ENCODE measurements at places on chromosomes 5 and 9.

GRCh38 chr9:128218518-128219389, 15.6 kb downstream of the DNM1 start:
- DNase-seq, result peak; percentile 92

DNA sequence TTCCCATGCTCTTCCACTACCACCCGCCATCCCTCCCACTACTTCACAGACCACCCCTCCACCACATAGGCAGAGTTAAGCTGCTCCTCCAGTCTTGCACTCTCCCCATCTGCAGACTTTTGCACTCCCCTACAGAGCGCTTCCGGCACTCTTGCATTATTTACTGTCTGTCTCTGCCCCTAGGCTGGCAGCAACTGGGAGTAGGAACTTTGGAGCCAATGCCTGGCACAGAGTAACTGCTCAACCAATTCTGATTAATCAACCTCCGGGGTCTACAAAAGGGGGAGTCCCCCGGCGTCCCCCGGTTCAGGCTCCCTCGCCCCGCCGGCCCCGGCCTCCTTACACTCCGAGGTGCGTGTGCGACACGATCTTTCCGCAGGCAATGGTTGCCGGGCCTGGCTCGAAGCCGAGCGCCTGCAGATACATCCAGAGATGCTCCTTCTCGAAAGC, 498 bp downstream of the HAUS6 start:
- peak; percentile 50 for DNase-seq

GRCh38 chr9:6128030-6128429, 87.6 kb upstream of the IL33 start:
- DNase-seq, result no peak

DNA sequence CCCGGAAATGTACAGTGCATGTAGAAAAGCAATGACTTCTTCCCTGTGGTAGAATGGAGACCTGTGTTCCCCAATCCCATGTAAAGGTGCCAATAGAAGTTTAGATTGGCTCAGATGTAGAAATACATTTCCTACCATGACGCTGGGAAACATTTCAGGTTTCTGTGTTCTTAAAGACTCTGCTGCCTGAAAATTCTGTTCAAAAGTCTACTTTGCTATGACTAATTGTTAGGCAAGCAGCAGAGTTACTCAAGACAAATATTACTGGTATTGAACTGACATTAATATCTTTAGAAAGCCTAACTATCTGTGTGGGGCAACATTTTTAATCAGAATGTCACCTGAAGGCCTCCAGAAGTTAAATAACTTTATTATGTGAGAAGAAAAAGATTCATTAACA, 75.5 kb upstream of the ELL2 start:
- DNase-seq, result no peak

DNA sequence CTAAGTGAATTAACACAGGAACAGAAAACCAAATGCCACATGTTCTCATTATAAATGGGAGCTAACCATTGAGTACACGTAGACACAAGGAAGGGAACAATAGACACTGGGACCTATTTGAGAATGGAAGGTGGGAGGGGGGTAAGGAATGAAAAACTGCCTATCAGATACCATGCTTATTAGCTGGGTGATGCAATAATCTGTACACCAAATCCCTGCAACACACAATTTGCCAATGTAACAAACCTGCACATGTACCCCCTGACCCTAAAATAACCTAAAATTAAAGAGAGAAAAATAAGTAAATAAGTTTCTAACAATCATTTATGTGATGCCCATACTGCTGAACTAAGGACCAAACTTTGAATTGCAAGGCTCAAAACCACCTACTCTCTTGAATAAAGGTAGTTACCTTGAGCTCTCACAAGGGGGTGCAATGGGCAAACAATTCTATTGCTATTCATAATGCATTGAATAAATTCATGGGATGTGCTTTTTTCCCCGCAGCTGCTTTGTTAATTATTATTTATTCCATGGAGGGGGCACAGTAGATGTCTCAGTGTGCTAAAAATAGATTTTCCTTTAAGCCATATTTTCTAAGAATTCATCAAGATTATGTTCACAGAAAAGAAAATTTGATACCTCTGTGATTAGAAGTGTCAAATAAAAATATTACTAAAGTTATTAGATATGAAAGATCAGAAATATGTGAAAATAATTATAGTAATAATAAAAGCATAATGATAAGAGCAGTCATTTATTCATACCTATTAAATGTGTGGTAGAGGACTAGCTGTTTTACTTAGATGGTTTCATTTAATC, 76.2 kb upstream of the PTPN3 start:
- DNase-seq, result no peak

- DNase-seq, result no peak
These were observed 16.1 kb downstream of the PCSK5 start for GRCh38 chr9:75906531-75906930.

DNA sequence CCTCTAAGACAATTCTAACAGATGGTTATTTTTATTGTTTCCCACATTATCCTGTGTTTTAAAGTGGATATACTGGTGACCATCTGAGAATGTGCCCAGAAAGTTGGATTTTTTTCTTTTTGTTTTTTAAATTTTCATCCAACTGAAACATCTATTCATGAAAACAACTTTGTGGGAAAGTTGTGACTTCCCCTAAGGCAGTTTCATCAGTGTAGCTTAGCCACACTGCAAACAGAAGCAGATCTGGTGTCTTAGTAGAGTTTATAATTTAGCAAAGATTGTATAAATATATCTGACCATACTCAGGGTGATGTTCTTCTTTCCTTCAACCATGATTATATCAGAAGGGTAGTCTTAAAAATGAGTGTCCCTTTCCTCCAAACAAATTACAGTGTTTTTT, 1241.3 kb downstream of the MAT2B start:
- no peak for DNase-seq

- DNase-seq, result peak; percentile 69
These were observed 1467.1 kb downstream of the FOXD4L5 start for GRCh38 chr9:63817622-63818518.

- no peak for DNase-seq
These were observed 1.6 kb downstream of the FABP6 start for GRCh38 chr5:160230686-160231527.

DNA sequence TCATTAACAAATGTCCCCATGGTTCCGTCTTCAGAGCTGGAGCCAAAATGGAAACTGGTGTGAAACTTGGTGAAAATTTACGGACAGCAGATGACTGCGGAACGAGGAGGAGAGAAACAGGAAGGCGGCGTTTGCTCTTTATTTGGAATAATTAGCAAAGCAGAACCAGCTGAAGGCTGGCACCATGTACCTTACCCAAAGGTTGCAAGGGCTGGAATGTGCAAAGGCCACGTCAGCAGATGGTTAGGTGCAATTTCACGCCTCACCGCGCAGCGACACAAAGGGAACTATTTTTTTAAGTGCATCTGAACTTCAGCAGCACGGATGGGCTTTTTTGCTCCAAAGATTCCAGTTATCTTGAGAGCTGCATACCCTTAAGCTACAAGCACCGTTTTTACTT, 127.4 kb downstream of the COL23A1 start:
- no peak for DNase-seq

DNA sequence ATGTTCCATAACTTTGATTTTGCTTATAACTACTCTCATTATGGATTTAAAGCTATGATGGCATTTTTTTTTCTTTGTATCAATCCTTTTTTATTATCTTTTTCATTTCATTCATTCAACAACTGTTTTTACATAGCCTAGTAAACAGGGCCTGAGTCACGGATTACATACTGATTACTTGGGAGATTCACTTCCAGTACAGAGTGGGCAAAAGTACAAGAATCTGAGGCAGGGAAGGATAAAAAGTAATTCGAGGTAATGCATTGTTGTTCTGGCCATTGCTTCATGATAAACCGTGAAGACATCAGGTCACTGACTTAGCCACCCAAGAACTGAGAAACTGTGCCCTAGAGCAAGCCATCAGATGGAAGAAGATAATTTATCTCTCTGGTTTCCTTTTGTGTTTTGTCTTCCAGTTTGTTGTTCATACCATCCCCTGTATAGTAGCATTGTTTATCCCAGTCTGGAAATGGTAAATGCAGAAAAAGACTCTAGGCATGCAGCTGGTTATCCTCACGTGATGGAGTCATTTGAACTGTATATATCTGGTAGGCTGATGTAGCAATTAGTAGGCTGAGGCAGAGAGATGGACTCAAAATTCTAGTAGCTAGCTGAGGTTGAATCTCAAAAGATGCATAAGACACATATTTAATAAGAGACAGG, 145.6 kb downstream of the CNTLN start:
- DNase-seq, result no peak

GRCh38 chr5:32379421-32379820, 65.1 kb downstream of the ZFR start:
- no peak for DNase-seq

- DNase-seq, result no peak
These were observed 202.6 kb upstream of the MAP3K1 start for GRCh38 chr5:56612759-56613158.

- no peak for DNase-seq
These were observed 182.0 kb downstream of the GRIA1 start for GRCh38 chr5:153672347-153673090.

- DNase-seq, result no peak
These were observed 85.6 kb downstream of the CDH18 start for GRCh38 chr5:19902316-19902934.

DNA sequence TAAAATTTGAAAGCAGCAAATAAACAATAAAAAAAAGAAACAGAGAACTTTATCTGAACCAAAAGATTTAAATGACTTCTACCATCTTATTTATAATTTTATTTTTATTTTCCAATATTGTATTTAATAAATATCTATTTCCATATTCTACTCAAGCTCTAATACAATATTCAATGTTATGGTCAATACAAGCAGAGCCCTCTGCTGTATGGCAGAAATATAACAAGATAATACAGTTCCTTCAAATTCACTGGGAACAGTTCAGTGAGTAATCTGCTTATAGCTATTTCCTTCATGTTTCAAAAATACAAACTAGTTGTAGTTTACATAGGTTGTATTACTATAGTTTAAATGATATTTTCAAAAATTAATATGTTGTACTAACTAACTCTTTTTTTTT, 332.7 kb downstream of the PRDM9 start:
- no peak for DNase-seq

DNA sequence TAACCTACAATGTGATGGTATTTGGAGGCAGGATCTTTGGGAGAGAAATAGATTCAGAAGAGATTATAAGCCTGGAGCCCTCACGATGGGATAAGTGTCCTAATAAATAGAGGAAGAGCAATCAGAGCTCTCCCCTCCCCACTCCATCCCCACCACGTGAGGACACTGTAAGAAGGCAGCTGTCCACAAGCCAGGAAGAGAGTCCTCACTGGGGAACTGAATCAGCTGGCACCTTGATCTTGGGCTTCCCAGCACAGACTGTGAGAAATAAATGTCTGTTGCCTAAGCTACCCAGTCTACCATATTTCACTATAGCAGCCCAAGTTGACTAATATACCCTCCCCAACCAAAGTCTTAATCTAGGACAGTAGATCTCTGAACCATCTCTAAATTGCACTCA, 118.1 kb downstream of the SUSD1 start:
- no peak for DNase-seq

- no peak for DNase-seq
These were observed 43.9 kb downstream of the PCDH1 start for GRCh38 chr5:141834331-141834730.

DNA sequence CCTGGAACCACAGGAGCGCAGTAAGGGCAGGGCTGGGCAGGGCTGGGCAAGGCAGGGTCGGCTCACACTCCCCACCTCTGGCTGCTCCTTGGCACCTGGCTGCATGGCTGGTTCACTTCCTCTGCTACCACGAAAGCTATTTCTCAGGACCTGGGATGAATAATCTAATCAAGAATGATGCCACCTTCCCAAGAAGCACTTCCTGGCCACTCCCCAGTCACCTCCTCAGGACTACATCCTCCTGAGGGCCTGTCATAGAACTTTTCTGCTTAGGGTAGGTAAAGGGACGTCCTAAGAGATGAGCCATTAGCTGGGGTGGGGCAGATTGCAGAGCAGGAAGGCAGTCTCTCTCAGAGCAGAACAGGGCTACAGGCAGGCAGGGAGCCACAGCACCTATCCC, 288.2 kb upstream of the MAP3K1 start:
- no peak for DNase-seq

DNA sequence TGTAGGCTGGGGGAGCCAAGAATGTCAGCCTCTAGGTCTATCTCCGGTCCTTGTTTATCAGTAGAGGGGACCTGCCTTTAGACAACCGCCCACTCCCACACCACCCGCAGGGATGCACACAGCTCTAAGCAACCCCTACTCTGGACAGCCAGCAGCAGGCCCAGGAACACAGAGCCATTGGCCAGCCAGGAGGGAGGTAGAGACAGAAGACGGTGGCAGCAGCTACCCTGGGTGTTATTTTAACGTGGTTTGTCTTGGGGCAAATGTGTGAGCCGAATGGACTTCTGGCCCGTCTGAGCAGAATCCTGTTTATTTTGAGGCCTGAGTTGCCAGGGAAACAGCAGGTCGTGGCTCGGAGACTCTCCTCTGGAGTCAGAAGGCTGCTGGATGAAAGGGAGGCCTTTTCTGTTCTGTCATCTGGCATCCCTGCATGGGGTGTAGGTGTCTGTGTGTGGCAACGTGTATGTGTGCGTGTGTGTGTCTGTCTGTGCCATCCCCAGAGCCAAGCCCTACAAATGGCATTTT, 382 bp upstream of the FGF1 start:
- DNase-seq, result no peak

- DNase-seq, result no peak
These were observed 76.3 kb upstream of the TNC start for GRCh38 chr9:115194216-115194615.

DNA sequence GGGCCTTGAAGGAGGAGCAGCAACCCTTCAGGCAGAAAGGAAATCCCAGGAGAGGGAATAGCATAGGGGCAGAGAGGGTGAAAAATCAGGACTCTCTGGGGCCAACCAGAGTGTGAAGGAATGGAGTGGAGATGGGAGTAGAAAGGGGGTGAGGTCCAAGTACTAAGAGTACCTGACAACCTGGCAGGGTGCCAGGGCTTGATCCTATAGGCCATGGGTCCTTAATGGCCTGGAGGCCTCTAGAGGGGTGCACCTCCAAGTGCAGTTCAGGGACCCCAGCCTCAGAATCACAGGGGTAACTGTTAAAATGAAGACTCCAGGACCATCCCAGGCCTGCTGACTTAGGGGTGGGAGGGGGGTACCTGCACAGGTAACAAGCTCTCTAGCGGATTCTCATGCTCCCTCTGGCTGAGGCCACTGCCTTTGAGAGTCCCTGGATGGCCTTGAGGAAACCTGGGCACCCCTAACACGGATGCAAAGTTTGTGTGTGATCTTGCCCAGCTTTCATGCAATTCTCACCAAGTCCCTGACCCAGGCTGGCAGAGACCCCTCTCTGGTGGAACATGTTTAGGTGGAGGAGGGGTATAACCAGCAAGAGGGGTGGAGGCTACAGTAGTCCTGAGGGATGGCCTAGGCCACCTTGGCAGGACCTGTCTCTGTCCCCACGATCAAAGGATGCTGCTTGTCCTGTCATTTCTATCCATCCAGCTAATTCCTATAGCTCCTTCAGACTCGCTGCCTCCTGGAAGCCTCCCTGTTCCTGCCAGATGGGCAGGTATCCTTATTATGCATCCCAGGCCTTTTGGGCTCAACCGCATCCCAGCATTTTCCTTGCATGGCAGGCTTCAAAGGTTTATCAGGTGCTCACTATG, 17.6 kb upstream of the CSF1R start:
- no peak for DNase-seq
